T-cell (primary cell): ENCODE measurements at places on chromosomes 13 and 19.

DNA sequence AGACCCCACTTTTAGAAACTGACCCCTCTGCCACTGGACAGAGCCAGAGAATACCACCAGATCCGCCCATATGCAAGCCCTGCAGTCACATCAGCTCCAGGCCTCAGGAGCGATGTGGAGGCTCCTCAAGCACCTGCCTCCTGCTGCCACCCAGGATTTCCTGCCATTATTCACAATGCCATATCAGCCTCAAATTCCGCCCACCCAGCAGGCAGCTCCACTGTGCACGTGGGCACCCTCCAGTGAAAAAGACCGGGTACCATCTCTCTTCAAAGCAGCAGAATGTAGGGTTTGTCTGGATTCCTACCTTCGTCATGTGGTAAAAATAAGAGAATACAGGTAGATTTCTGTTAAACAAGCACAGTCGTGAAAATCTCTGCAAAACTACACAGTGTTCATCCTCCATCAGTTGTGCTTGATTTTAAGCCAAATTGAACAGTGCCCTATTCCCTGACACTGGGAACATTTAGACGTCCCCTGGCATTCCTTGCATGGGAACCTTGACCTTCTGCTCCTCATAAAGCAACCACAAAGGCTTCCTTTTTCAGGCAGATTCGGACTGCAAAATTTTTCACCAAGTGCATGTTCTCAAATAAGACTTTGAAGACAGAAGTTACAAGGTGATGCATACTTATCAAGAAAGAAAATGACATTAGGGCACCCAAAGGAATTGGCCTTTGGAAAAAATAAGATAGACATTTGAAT lies 56.4 kb downstream of the FAM124A start:
- no peak for DNase-seq

DNA sequence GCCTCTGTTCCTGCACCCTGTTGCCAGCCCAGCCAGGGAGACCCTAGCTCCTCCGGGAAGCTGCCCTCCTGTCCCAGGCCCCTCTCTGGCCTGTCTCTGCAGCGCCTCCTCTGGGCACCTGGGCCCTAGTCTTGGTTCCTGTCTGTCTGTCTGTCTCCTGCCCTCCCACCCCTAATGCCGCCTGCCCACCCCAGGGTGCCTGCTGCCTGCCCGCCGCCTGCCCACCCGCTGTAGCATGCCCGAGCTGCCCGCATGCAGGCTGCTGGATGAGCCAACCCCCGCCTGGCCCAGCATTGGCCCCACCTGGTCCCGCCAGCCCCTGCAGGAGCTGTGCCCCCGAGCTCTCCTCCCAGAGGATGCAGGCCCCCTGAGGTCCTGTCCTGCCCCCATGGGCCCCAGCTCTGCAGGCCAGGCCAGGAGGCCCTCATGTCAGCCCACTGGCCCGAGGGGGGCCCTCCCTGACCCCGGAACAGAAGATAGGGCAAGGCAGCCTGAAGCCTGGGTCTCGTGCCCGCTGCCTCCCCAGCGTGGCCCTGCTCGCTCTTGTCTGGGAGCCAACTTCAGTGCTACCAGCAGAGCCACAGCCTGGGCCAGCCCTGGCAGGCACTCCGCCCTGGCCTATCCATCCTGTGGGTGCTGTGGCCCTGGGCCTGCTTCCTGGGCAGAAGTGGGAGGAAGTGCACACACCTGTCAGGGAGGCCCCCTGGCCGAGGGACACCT lies 5.2 kb downstream of the MAP2K7 start:
- DNase-seq: no peak

DNA sequence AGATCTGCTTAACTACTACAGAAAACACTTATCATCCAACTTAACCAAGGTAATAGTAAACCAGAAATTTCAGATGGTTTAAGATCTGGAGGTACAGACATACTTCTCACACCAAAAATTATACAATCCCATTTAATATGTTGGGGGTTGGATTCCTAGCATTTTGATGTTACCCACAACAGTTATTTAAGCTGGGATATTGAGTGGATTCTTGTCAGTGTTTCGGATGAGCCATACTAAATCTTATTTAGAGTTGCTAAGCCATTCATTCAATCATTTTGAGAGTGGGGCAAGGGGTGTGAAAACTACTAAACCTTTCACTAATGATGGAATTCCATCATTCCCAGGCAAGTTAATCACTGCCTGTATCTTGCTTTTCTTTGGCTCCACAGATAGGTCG lies 40.6 kb downstream of the KATNAL1 start:
- DNase-seq: no peak

- DNase-seq: no peak
These were observed 570.3 kb downstream of the PCDH9 start for GRCh38 chr13:66659701-66660467.

GRCh38 chr13:29496241-29496712 lies 99.2 kb downstream of the SLC7A1 start:
- no peak for DNase-seq

DNA sequence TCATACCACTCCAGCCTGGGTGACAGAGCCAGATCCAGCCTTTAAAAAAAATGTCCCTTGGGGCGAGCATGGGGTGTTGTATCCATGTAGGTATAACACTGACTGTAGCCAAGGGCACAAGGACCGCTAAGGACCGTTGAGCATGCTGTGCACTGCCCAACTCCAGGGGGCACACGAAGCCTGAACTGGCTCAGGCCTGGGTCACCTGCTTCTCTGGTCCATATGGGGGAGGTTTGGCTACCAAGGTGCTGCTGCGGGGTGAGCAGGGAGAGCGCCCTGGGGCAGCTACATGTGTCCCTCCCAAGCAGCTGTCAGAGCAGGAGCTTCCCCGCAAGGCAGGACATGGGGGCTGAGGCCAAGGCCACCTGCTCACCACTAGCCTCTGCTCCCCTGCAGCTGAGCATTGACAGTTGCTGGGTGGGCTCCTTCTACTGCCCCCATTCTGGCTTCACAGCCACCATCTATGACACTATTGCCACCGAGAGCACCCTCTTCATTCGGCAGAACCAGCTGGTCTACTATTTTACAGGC lies 16.3 kb downstream of the CATSPERG start:
- no peak for DNase-seq

DNA sequence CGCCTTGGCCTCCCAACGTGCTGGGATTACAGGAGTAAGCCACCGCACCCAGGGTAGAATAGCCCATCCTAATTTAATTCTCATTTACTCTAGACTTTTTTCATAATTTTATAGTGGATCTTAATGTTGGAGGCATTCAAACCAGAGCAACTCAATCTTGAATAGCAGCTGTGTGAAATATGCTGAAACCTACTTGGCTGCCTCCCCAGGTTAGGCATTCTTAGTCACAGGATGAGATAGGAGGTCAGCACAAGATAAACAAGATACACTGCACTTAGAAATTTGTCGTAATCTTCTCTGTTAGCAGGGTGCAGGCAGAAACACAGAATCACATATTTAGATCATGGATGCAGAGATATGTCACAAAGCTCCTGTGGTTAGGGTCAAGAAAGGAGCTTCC lies 2.7 kb upstream of the ZNF43 start:
- no peak for DNase-seq

DNA sequence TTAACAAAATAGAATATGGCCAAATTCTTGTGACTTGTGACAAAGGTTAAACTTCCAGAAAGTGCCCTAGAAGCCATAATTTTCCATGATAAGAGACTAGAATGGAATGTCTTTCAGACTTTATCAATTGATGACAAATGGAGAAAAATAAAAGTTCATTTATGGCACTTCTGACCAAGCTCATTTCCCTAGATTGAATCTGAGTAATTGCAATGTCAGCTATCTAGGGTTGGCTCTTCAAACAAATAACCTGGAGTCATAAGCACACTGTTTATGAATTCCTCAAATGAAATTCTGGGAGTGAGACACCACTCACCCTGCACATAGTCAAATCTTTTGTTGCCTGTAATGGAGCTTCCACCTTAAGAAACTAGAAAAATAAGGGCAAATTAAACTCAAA lies 11.4 kb downstream of the ARHGEF7 start:
- DNase-seq: no peak

GRCh38 chr13:80469853-80470381 lies 129.0 kb upstream of the SPRY2 start:
- no peak for DNase-seq
